ENCODE measurements at places on chromosomes 13 and 19.

GRCh38 chr19:28301463-28301862 lies 911.5 kb downstream of the UQCRFS1 start:
- DNase-seq = no peak

DNA sequence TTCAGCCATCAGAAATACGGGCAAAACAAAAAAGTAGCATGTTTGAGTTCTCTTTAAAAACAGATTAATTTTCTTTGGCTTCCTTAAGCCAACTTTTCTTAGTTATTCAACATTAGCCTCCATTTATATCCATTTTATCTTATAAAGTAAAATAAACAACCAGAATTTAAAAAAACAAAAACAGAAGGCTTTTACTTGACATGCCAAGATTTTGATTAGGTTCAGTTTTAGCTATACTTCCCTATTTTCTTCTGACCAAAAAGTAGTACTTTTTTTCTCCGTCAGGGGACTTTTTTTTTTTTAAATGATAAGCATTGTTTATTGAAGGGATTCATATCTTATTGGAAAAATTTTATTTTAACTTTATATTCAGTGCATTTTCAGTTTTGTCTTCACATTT lies 18.1 kb downstream of the RNASEH2B start:
- DNase-seq = no peak

DNA sequence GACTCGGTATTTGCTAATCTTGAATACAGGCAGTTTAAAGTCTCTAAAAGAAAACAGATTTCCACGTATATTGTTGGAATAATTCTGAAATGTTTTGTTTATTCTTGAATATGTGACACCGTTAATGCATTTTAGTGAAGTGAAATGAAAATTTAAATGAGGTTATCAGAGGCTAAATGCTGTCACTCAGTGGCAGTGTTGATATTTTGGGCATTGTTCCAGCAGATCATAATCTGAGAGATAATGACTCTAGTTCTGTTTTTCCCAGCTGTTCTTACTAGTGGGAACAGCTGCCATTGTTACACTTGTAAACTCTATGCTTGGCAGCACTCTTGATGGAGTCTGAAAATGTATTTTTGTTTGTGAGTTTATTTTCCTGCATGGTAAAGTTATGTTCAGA lies 365.6 kb upstream of the SLC10A2 start:
- DNase-seq = no peak

DNA sequence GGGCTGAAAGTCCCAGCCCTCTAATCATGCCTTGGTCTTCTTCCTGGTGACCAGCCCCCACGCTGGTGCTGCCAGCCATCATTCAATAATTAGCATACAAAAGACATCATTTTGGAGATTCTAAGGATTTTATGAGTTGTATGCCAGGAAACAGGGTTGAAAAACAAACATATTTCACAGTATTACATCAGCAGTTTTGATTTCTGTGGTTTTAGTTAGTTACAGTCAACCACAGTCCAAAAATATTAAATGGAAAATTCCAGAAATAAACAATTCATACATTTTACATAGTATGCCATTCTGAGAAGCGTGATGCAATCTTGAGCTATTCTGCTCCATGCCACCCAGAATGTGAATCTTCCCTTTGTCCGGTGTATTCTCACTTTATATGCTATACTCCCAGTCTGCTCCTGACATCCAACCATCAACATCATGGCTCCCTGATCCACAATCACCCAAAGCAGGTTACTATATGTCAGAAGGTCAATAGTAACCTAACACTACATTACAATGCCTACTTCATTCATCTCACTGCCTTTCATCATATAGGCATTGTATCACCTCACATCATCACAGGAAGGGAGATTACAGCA lies 49.2 kb downstream of the STOML3 start:
- DNase-seq = no peak

- no peak for DNase-seq
These were observed 6.8 kb upstream of the ZSCAN5A start for GRCh38 chr19:56321254-56321988.

DNA sequence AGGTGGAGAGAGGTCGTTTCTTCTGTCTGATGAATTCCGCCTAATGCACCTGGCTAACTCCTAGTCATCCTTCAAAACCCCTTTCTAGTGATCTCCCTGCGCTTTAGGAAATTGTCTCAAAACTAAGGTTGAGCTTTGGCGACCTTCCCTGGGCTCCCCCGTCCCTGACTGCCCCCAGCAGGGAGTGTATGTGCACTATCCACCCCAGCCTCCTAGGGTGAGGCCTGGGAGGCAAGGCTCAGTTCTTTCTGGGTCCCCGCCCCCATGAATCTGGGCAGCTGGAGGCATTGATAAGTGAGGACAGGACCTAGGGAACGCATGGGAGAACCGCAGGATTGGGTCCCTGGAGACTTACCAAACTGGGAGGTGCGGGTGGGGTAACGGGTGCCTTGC lies 378 bp downstream of the TLE6 start:
- DNase-seq = no peak

- no peak for DNase-seq
These were observed 130.2 kb downstream of the DNAJC15 start for GRCh38 chr13:43153436-43154090.

GRCh38 chr13:20714563-20715329 lies 11.2 kb downstream of the IL17D start:
- DNase-seq = no peak

GRCh38 chr13:26831336-26831908 lies 70.8 kb upstream of the GPR12 start:
- no peak for DNase-seq

- DNase-seq = no peak
These were observed 245.5 kb downstream of the TDRD3 start for GRCh38 chr13:60642552-60642951.

Data from activated naive CD8-positive, alpha-beta T cell treated with anti-CD3 and anti-CD28 coated beads, Interleukin-2, amount 50 U/mL, for 16 hours (primary cell).